Activated CD8-positive, alpha-beta memory T cell treated with anti-CD3 and anti-CD28 coated beads for 1 hour (primary cell): ENCODE measurements at places on chromosomes 4 and X.

DNA sequence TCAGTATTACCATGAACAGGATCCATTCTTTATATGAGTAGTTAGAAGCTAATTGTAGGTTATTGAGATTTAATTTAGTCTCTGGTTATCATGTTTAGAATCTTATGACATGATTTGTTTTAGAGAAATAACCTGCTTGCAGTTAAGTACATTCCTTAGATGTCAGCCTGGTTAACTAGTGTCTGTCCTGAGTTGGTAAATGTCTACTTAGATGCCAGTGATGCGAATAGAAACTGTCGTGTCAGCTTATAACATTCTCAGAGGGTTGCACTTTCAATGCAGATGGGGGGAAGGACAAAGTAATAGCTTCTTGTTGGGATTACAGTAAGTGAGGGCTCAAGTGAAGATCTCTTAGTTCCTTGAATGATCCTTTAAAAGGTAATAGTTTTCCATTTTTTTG is 227.8 kb upstream of the SPRY1 start:
- no peak for DNase-seq

- DNase-seq: peak; percentile 45
These were observed at the start of gene ARAP2 for GRCh38 chr4:36244257-36245082. TSS of gene ARAP2 (minus strand) at chr4:36244514. CDS start at chr4:36229486, 15,028 bp downstream.

DNA sequence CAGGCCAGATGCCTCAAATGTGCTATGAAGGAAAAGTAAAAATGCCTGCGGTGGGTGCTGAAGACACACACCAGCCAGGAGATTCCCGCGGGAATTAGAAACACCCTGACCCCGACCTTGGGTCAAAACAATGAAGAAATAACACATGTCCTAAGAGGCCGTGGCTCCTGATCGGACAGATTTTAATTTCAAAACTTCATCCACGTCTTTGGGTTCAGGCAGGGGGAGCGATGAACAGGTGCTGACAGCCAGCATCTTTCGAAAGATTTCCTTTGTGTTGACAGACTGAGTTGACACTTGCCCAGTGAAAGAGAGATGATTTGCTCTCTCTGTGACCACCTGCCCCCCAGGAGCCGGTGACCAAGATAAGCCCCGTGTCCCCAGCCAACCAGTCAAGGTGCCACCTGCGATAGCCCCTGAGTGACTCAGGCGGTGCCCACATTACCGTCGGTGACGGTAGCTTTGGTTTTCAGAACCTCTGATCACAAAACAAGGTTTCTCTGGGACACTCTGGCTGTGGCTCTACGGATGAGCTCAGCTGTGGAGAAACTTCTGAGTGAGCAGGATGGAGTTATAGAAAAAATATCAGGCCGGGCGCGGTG is 11.0 kb upstream of the IL3RA start:
- no peak for DNase-seq

DNA sequence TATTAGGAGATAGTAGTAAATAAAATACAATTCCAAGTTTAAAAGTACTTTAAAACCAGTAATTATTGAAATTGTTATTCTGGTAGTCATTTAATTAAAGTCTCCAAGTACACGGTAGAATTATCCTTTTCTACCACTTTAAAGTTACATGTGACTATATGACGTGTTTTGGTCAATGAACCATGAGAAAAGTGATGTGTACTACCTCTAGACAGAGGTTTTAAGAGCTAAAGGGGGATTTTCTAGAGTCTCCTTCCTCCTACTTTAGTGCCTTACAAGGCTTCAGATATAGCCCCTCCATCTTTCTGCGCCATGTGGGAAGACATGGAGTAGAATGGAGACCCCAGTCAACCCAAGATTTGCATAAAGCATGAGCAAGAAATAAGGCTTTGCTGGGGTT is 2296.6 kb upstream of the AGA start:
- DNase-seq: no peak

- no peak for DNase-seq
These were observed 20.9 kb upstream of the AMELX start for GRCh38 chrX:11272290-11272689.

- no peak for DNase-seq
These were observed 1634.6 kb upstream of the AGA start for GRCh38 chr4:179076865-179077264.

DNA sequence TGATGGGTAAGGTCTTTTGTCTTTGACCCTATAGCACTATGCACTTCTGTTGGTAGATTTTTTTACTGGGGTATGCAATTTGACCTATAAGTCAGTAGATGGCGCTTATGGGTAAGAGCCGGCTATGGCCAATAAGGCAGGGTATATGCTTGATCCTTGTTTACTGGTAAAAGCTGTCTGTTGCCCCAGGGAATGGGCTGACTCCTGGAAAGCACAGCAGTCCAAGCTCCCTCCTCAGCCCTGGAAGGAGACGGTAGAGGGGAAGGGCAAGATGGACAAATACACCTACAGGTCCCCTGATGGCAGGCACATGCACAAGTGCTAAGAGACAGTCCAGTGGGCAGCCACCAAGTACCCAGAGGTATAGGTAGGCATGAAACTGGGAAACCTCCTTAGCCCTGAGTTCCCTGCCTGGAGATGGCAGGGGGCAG is 63.7 kb downstream of the ADAMTS3 start:
- DNase-seq: no peak

DNA sequence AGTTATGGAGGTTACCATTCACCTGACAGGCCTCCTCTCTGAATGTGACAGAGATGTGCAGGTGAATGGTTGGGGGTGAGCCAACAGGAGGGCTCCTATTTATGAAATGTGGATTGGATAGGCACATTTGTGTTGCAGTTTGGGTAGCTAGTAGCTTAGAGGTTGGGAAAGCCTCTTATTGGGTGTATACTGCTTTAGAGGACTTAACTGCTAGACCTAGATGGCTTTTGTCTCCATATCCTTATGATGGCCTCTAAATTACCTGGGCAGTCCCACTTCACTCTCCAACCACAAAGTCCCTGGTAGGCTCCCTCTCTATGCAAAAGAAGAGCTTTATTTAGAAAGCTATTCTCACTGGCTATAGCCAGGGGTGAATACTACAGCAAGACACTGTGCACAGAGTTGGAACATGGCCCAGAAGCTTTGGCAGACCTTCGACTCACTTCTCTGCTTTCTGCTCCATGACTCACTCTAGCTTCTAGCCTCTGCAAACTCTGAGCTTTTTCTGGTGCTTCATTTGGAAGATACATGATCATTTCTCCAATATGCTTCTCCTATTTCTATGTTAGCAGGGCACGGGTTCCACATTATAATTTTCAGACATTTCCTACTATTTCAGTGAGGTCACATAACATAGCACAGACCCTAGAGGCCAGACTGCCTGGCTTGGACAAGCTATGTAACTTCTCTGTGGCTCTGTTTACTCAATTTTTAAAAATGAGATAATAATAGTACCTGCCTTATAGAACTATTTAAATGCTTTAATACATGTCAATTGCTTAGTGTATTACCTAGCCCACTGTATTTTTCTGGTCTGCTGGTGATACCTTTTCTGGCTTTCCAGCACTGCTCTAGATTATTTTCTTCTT is 6.0 kb upstream of the VGLL1 start:
- no peak for DNase-seq
